ENCODE measurements at places on chromosomes 11 and 22.

- DNase-seq, result no peak
Measured at GRCh38 chr11:109745996-109746625, 324.1 kb downstream of the C11orf87 start.

DNA sequence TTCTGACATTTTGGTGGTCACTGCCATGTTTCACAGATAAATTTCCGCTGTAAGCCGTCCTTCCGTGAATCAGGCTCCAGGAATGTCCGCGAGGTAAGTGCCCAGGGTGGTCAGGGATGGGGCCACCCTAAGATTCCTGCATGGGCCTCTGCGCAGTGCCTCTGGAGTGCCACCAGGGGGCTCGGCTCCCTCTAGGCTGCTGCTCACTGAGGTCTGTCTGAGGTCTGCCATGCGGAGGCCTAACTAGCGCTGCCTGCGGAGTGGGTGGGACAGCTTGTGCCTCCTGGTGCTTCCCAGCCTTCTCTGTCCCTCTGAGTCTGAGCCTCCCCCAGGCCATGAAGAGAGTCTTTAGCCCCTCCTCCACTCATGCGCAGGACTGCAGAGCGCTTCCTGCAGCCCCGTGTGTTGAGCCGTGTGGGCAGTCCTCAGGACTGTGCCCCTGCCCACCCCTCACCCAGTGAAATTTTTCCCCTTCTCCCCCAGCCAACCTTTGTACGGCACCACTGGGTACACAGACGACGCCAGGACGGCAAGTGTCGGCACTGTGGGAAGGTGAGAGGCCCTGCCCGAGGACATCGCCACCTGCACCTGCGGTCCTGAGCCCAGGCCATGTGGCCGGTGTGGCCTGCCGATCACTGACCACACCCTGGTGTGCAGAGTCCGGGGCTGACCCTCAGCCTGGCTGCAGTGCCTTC, 11.9 kb upstream of the MDK start:
- DNase-seq, result peak; percentile 67

DNA sequence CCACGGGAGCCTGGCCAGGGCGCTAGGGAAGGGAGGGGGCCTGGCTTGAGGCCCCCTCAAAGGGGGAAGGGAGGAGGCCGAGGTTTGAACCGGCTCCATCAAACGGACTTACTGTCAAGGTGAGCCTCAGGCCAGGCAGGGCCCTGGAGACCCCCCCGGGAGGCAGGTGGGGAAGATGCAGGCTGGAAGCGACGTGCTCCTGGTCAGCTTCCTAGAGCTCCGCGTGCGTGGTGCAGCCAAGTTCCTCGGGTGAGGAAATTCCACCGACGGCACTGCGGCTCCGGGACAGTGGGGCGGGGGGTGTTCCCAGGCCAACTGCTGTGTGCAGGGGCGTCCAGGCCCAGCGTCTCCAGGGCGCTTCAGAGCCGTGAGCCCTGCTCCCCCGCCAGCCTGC, 7.2 kb upstream of the TRABD start:
- no peak for DNase-seq

GRCh38 chr11:69052343-69053168, 3.8 kb downstream of the TPCN2 start:
- DNase-seq, result no peak

DNA sequence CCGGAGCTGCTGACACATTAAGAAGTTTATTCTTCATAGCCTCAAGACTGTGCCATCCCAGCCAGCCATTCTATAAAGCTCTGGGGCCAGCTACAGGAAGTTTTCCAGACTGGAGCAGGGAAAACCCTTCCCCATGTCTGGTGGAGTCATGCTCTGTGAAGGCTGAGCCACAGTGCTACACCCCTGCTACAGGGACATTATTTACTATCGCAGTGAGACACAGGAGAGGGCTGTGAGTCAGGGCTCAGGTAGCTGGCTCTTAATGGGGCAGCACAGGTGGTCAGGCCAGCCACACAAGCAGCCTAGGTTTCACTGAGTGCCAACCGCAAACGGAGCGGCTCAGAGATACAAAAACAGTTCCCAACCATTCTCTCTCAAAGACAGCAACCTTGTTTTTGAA, 12.1 kb downstream of the HPS4 start:
- DNase-seq, result no peak

- peak; percentile 91 for DNase-seq
Measured at GRCh38 chr22:30201945-30202344, 44.6 kb downstream of the LIF start.

DNA sequence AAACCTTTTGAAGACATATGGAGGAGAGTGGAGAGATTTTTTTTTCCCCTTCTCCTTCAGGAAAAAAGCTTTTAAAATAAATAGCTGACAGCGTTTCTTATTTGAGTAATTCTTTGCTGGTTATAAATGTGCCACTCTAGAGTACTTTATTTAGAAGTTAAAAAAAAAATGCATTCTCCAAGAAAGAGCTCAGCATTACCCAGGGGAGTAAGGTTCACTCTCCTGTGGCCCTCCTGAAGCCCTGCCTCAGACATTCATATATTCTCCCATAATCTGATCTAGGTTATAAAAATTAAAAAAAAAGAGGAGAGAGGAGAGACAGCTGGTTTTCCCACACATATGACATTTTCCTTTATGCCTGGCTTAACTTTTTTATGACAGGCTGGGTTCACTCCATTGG, 545.2 kb upstream of the CADM1 start:
- DNase-seq, result no peak

DNA sequence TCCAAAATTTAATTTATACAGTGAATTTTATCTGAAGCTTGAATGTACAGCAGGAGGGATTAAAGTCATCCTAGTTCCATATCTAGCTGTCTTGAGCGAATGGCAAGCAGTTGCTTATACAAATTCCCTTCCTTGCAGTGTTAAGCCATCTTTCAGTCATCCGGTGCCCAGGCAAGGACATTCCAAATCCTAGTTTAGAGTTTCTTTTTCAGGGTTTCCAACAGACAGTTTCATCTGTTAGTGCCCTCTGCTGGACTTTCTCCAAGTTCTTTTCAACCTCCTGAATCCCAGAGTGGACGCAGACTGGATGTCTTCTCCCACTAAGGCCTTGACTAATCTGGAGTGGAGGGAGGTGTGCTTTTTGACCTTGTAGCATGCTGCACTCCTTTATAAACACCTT, 45.4 kb downstream of the GRAMD1B start:
- DNase-seq, result peak; percentile 38
